ENCODE measurements at places on chromosomes 1 and 21.
A peak's percentile ranks its signal among the peaks of the same experiment; 100 is the strongest.

DNA sequence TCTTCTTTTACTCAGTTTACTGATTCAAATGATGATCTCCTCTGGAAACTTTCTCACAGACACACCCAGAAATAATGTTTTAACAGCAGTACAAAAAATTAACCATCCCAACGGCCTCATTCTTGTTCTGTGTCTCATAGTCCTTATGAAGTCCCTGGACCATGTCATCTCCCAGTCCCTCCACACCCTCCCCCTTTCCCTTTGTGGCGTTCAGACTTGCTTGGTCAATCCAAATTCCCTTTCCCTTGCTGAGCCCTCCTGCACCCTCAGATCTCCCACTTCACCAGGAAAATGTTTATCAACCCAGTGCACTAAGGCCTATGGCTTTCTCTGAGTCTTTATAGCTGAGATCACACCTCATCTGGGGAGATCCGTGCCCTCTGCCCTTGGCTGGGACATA, 85.9 kb downstream of the CENPF start:
- DNase-seq: no peak

- DNase-seq: no peak
These were observed 619 bp downstream of the BCL9 start for GRCh38 chr1:147541672-147542568.

GRCh38 chr1:209652121-209652735, at the start of gene LAMB3:
Gene LAMB3 (minus strand): TSS chr1:209652425. CDS start chr1:209650944, 1,481 bp downstream.
- no peak for DNase-seq

- no peak for DNase-seq
These were observed 16.3 kb downstream of the PDZK1 start for GRCh38 chr1:145690587-145691558.

GRCh38 chr1:157291083-157291482, 152.9 kb upstream of the ETV3 start:
- no peak for DNase-seq

- no peak for DNase-seq
These were observed 39.1 kb upstream of the LRP8 start for GRCh38 chr1:53366901-53367502.

DNA sequence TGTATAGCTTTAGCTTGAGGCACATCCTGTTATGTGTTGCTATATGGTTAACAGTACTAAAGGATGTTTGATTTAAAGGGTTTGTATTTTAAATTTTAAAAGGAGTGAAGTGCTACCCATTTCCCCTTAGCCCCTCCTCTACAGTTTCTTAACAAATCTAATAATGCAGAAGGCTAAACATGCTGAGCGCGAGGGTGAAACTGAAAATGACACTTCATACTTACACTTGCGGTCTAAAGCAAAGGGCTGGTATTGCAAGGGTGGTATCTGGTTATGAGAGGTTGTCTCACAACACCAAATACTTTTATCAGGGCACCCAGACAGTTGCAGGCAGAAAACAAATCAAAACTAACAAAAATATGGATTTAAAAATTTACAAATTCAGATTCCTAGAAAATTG, 172.3 kb downstream of the SIPA1L2 start:
- no peak for DNase-seq

DNA sequence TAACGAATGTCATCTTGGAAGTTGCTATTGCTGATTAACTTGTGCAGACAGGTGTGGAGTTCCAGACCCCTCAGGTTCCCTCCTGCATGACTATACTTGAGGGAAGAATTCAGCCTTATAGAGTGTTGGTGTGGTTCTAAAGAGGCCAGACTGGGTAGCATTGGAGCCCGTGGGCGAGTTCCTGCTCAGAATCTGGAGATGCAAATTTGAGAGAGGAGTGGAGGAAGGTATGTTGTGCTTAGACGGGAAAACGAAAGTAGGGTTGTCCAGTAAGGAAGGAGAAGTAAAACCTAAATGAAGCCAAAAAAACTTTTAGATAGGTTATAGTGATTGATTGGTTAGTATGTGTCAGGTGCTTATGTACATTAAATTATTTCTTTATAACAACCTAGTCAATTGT, 79.2 kb downstream of the ZNF326 start:
- DNase-seq: no peak

- no peak for DNase-seq
These were observed 286.7 kb downstream of the LMX1A start for GRCh38 chr1:165069829-165070228.

- no peak for DNase-seq
These were observed 27.1 kb upstream of the GRHL3 start for GRCh38 chr1:24292103-24292502.

GRCh38 chr1:192038567-192038966, 119.7 kb upstream of the RGS18 start:
- no peak for DNase-seq

GRCh38 chr1:40742363-40743061, 41.1 kb upstream of the KCNQ4 start:
- DNase-seq: no peak

GRCh38 chr1:12356004-12356890, 126.4 kb downstream of the VPS13D start:
- no peak for DNase-seq

GRCh38 chr1:149917571-149918144, at the start of gene SV2A:
Gene SV2A (minus strand): TSS chr1:149917844. CDS start chr1:149913840, 4,004 bp downstream.
- peak; percentile 5 for DNase-seq

DNA sequence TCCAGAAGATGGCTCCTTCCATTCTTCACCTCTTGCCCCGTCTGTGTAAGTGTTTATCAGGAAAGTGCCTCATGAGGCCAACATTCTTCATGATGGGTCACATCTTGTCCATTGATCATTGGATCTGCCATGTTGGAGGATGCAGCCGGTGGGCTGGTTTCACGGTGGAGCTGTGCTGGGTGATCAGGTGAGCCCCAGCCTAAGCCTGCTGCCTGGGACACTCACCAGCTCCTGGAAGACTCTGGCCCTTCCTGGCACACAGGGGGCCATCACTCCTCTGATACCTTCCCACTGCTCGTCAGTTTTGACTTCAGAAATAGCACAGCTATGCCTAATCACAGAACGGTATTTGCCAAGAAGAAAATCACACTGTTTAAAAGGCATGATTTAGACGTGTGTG, 38.3 kb downstream of the UBASH3A start:
- DNase-seq: no peak

- no peak for DNase-seq
These were observed 6.6 kb upstream of the ETV3L start for GRCh38 chr1:157105988-157106812.

DNA sequence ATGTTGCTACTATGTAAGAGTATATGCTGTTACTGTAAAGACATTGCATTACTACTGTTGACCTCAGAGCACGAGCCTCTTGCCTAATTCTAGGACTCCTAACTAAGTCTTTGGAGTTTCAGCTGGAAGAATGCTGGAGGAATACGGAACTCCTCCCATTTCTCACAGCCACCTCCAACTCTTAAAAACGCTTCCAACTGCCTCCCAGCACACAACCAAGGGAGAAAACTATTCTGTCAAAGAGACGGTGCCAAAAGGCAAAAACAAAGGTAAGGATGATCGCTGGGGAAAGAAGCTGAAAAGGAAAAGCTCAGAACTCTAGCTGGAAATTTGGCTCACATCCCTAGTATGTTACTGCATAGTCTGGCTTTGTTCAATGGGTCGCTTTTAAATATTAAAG, at the start of gene FMO2:
Gene FMO2, plus strand, starts transcription at position 210 of the 400 bp plus-strand sequence. CDS start 414 bp downstream, outside the sequence.
- no peak for DNase-seq

- DNase-seq: no peak
These were observed 9.8 kb downstream of the INKA2 start for GRCh38 chr1:111729271-111729921.

- no peak for DNase-seq
These were observed 19.1 kb upstream of the LAMC1 start for GRCh38 chr1:183004141-183004540.

GRCh38 chr21:37917612-37918011, 1.4 kb upstream of the KCNJ6 start:
- DNase-seq: no peak

GRCh38 chr1:163361123-163361934, 39.6 kb downstream of the NUF2 start:
- no peak for DNase-seq

- no peak for DNase-seq
These were observed 37.5 kb downstream of the CDC42BPA start for GRCh38 chr1:227280836-227281235.

GRCh38 chr1:239963856-239964255, 127.8 kb upstream of the FMN2 start:
- no peak for DNase-seq

DNA sequence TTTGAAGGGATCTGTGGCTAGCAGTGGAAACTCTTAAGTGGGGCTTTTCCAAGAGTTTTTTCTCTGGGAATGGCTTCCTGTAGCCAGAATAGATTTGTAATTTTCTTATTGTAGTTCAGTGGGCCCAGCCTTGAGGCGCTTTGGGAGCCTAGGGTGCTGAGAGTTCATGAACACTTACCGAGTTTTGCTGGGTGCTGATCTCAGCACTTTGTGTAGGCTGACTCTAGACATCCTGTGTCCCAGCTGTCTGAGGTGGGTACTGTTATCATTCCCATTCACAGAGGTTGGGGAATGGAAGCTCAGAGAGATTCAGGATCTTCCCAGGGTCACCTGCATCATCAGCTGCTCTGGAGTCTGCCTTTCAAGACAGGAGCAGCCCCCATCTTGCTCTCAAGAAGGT, 7.0 kb downstream of the PPFIA4 start:
- DNase-seq: no peak

GRCh38 chr1:239874831-239875230, 216.9 kb upstream of the FMN2 start:
- DNase-seq: no peak

GRCh38 chr1:88035578-88035977, 648.5 kb upstream of the PKN2 start:
- no peak for DNase-seq

GRCh38 chr1:168693197-168693871, 35.7 kb downstream of the DPT start:
- DNase-seq: no peak

DNA sequence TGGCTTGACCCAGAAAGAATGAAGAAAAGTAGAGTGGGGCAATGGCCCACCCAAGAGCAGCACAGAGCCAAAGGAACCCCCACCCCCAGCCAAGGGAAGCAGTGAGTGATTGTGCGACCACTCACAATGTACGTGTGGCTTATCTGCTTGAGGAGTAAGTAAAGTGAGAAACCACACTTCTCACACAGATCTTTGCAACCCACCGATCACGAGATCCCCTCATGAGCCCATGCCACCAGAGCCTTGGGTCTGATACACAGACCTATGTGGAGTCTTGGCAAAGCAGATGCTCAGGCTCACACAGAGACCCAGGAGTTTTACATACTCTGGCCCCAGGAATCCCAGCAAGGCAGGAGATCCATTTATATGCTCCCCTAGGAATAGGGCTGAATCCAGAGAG, 14.0 kb upstream of the SLC9C2 start:
- DNase-seq: no peak

GRCh38 chr21:18411565-18411964, 8.0 kb upstream of the TMPRSS15 start:
- DNase-seq: no peak

- no peak for DNase-seq
These were observed 144.6 kb downstream of the PGBD5 start for GRCh38 chr1:230281556-230281955.

GRCh38 chr1:234656944-234657654, 47.1 kb upstream of the IRF2BP2 start:
- DNase-seq: no peak

DNA sequence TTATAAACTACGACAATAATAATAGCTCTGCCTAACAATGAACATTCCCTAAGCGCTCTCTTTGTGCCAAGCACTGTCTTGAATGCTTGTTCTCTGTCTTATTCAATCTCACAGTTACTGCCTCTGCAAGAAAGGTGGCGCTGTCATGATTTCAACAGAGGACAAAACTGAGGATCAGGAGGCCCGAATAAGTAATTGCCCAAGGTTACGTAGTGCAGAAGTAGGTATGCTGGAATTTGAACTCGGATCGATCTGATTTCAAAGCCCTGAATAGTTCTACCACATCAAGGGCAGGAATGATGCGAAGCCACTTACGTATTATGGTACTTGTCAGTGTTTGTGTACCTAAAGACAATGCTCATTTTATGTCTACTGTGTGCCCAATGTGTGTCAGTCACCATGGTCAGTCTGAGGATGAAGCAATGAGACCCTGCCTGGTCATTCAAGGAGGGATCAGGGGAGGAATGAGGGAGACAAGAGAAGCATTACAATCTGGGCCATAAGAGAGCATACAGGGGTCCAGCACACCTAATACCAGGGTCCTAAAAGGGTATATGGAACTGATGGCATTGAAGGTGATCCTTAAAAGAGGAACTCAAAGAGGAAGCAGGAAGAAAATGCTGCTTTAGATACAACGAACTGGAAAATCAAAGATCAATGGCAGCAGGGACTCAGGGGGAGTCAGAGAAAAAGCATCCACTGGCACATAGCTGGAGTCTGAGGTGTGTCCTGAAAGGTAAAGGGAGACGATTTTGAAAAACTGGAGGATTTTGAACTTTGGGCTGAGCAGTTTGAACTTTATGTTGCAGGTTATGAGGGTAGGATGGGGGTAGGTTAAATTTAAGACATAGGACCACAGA, 389.2 kb downstream of the PLPP3 start:
- no peak for DNase-seq

DNA sequence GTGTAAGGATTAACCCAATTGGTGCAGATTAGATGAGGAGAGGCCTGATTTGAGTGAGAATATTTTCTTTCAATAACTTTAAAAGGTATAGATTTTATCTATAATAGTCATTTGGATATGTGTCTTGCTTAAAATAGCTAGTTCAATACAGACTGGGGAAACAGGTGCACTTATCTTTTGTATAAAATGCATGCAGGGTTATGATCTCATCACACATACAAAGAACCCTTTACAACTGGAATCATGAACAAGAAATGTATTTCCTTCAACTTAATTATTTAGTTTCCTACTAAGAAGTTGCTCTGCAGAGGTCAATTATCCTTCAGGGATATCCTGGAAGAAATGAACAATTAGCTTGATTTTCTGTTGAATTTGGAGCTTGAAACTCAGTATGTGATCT, 259.6 kb downstream of the PTBP2 start:
- no peak for DNase-seq

GRCh38 chr21:15064576-15065391, at the start of gene NRIP1:
Gene NRIP1 (minus strand): TSS chr21:15065000. CDS start chr21:14968192, 96,808 bp downstream.
- peak; percentile 65 for DNase-seq

DNA sequence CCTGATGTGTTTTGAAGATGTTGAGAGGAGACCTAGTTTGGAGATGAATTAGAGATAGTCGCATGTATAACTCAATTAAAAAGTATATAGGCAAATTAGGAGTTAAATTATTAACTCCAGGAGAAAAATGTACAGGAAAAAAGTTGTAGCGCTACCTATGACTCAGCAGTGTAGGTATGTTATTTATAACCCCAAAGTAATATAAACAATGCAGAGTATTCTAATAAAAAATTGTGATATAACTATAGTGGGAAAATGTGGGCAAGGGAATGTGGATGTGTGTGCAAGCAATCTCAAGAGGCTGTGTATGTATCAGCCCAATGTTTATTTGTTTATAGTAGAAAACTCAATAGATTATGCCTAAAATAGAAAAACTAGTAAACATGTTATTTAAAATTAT, 144.5 kb downstream of the BRINP2 start:
- DNase-seq: no peak

DNA sequence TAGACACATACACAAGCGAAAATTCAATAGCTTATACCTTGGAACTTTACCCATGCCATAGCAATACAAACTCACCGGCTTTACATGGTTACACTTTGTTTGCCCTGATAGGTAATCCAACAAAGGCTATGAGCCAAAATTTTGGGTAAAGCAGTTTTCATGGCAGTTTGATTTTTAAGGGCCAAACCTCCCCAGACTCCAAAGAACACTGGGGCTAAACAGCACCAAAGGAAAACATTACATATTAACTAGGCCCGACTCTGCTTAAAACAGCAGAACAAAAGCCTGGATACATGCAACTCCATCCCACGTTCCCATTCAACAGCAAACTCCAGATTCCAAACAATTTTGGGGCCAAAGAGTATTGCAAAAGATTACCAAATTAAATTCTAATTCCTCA, 4.4 kb upstream of the TMEM125 start:
- DNase-seq: no peak

Data from activated CD4-positive, CD25-positive, alpha-beta regulatory T cell (primary cell).